ENCODE measurements at places on chromosomes 7 and 10.

DNA sequence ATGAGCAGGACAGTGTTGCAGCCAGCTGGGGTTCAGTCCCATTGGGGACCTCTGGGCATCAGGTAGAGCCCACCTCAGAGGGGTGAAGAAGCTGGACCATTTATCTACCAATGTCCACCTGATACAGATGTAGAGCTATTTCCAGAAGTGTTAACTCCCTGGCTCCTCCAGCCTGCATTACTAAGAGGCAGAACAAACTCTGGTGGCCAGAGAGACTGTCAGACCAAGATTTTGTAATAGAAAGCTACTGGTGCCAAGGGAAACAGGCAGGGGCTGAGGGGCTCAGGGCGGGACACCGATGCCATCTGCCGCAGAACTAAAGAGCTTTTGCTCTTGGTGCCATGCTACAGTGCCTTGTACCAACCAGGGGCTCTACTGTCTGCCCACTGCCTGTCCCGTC, 268.2 kb upstream of the HABP2 start:
- no peak for DNase-seq

DNA sequence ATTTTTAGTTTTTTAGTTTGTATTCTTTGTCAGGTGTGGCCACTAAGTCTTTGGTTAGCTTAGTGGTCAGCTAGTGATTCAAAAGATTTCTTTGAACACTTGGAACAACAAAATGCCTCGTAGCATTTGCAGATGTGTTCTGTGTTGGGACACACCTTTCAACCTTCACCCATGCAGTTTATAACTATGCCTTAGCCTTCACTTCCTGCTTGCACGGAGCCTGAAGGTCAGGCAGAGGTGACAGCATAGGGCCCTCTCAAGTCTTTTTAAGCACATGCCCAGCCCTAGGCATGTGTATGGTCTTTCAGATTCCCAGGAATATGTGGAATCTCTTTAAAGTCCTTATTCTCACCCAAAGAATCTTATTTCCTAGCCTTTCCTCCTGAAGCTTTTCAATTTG, 17.6 kb downstream of the PLAC9 start:
- DNase-seq, result no peak

GRCh38 chr7:87223666-87224065, 4.1 kb upstream of the TMEM243 start:
- no peak for DNase-seq

DNA sequence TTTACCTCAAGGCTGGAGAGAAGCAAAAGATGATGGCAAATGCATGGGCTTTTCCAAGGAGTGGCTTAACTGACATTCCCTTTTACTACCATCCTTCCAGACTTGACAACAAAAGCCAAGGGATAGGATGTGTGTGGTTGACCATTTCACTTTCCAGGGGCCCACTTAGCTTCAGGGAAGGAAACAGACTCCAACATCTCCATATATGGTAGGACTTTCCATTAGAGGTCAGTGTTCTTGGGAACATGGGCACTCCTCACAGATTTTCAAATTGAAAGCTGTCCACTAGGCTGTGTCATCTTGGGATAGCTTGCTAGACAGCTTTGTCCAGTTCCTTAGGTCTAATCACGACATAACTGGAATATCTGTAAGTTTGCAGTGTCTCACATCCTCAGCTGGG, 118.1 kb upstream of the NAMPT start:
- DNase-seq, result no peak

DNA sequence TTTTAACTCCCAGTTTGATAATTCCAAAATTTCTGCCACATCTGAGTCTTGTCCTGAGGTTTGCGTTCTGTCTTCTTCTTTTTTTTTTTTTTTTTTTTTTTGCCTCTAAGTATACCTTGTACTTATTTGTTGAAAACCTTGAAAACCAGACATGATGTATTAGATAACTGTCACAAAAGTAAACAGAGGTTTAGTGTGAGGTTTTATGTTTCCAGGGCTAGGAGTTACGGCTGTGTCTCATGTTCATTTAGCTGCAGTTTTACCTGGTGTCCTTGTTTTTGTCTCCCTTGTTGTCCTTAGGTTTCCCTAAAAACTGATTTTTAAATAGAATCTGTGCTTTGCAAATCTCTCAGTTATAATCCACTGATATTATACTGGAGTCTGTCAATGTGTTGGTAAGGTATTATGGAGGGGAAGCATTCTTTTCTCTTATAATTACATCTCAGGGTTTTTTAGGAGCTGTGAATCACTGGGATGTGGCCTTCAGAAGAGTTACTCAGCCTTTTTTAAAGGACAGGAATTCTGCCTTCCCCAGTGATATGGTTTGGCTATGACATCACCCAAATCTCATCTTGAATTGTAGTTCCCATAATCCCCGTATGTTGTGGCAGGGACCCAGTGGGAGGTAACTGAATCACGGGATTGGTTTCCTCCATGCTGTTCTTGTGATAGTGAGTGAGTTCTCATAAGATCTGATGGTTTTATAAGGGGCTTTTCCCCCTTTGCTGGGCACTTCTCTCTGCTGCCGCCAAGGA, 95.0 kb downstream of the CDCA7L start:
- no peak for DNase-seq

GRCh38 chr10:125125951-125126735, 34.2 kb downstream of the CTBP2 start:
- no peak for DNase-seq

GRCh38 chr7:2358968-2359527, 4.4 kb downstream of the EIF3B start:
- DNase-seq, result no peak

- peak; percentile 85 for DNase-seq
Measured at GRCh38 chr7:101251871-101252659, 7.2 kb upstream of the FIS1 start.

- no peak for DNase-seq
Measured at GRCh38 chr7:24715171-24715570, 42.1 kb downstream of the GSDME start.

DNA sequence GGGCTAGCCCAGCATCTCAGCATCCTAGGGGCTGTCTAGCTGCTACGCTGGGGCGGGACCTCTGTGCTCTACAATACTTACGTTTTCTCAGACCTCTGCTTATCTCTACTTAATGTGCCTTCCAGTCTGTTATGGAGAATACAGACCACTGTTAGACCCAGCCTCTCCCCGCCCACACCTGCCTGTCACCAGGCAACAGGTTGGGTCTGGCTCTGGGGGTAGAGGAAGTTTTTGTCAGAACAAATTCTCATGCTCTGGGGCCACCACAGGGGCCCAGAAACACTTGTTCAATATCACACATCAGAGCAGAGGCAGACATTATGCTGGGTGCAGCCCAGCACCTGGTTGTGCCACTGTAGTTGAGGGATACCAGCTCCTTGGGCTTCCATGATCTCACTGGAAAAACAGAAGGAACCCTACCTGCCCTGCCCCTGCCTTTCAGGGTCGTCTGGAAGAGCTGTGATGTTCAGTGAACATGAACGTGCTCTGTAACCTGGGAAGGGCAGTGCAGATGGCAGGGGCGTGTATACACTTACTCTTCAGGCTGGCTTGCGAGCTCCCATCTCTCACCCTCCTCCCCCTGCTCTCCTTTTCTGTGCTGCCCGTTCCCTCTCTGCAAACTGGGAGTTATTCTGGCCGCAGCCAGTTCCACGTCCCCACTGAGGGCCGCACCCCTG, 135.2 kb upstream of the PODXL start:
- no peak for DNase-seq

DNA sequence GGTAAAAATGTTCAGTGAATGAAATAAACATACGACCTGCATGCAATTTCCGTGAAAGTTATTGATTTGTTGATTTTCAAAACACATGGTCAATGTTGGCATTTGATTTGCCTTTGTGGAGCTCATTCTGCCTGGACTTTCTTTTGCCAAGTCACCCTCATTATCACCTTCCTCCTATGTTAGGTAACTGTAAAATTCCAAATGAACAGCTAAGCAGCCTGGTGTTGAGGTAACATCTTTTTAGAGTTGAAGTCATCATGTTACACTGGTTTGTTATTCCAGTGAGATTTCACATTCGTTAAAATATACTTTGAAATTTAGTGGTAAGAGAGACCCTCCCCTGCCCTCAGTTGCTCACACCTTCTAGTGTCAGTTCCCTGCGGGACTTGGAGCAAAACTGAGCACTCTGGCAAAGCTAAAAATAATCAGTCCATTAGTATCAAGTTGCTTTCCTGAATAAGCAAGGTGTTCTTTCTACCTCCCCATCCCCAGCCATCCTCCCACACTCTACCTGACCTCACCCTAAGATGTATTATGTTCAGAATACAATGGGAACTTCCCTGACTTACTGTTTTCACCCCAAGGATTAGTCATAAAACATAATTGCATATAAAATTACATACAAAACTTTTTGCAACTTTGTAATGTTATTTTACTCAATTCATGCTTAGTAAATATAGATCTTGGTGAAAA, 283.3 kb upstream of the SEMA3A start:
- no peak for DNase-seq

GRCh38 chr10:1683649-1684048, 53.7 kb downstream of the ADARB2 start:
- DNase-seq, result no peak

GRCh38 chr7:1787681-1788235, 117.7 kb downstream of the ELFN1 start:
- DNase-seq, result no peak

DNA sequence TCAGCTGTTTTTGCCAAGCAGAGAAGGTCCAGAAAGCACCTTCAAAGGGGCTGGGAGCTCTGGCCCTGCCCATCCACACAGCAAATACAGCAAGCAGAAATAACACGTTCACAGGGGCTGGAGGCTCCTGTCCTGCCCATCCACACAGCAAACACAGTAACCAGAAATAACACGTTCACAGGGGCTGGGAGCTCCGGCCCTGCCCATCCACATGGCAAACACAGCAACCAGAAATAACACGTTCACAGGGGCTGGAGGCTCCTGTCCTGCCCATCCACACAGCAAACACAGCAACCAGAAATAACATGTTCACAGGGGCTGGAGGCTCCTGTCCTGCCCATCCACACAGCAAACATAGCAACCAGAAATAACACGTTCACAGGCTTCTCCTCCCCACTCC, 558.1 kb downstream of the PTPRN2 start:
- no peak for DNase-seq

GRCh38 chr10:71974489-71975021, 10.4 kb downstream of the CHST3 start:
- no peak for DNase-seq

DNA sequence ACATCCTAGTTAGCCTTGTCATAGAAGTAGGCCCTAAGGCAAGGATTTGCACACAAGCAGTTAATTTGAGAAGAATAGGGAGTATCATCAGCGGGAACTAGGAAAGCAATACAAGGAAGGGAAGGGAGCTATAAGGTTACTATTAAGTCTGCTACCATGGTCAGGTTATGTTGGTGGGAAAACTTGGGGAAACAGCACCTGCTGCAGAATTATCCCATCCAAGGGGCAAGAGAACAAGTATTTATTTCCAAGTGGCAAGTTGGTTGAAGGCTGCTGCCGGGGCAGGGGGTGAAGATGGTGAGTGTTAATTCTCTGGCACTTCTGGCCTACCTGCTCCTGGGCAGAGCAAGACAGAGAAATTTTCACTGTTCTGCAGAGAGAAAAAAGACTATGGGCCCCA, 55.0 kb downstream of the CAV1 start:
- no peak for DNase-seq

DNA sequence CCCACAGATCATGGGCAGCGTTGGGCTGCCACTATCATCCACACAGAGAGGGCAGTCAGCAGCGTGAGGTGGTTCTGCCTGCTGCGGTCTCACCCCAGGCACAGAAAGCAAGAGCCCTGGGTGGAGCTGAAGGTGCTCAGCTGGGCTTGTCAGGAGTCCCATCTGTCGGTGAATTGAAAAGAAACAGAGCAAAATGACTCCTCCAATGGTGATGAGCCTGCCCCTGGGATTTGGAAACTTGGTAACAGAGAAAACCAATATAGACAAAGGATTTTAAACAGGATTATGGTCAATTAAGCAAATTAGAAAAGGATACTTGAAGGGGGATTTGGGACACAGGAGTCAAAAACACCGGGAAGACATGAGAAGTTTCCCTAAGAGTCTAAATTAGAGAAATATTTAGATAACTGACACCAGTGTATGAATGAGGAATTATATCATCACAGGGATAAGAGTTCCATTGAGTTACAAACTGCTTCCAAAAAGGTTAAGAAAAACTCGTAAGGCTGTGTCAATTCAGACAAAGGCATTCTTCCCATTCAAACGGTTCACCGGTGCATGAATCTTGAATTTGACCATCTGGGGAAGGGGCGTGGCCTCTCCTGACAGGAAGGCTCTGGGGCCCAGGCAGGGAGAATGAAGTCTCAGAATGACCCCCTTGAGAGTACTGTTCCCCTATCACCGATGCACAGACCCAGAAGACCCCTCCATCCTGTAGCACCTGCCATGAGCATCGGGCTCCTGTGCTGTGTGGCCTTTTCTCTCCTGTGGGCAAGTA, 70.0 kb upstream of the PRSS58 start:
- DNase-seq, result no peak

GRCh38 chr10:120614680-120615079, 157.7 kb downstream of the PLPP4 start:
- DNase-seq, result no peak

GRCh38 chr10:101289541-101289940, 60.3 kb upstream of the LBX1 start:
- DNase-seq, result no peak

All from hypothalamus (tissue), 51 donors.